A375 (cell line): ENCODE measurements at places on chromosomes 6 and 20. TPM values are rescaled to one million over a fixed set of nuclear protein-coding genes. Genes with fewer than 3 reads are reported as not detected.

Gene CRISP2
- total RNA-seq = 0.29 TPM in 1 of 2 replicates, not detected in the other

Gene SIRPB1
- 3.7 and 4.5 TPM in 2 replicates for total RNA-seq

Gene CST5
- total RNA-seq = not detected in 2 replicates

Gene MYLIP
- 28.4 and 31.5 TPM in 2 replicates for total RNA-seq

Gene SLC22A16
- total RNA-seq = 0.13 TPM in 1 of 2 replicates, not detected in the other

Gene GPX5
- not detected in 2 replicates for total RNA-seq

Gene POU5F1
- 0.21 TPM in 1 of 2 replicates, not detected in the other for total RNA-seq

Gene C6orf163
- total RNA-seq = 0.82 and 2.0 TPM in 2 replicates

Gene SSTR4
- not detected in 2 replicates for total RNA-seq

Gene ARMC12
- 0.34 and 1.2 TPM in 2 replicates for total RNA-seq

Gene TOX2
- total RNA-seq = 7.7 and 8.4 TPM in 2 replicates
